ENCODE measurements at places on chromosomes 3 and 15.

DNA sequence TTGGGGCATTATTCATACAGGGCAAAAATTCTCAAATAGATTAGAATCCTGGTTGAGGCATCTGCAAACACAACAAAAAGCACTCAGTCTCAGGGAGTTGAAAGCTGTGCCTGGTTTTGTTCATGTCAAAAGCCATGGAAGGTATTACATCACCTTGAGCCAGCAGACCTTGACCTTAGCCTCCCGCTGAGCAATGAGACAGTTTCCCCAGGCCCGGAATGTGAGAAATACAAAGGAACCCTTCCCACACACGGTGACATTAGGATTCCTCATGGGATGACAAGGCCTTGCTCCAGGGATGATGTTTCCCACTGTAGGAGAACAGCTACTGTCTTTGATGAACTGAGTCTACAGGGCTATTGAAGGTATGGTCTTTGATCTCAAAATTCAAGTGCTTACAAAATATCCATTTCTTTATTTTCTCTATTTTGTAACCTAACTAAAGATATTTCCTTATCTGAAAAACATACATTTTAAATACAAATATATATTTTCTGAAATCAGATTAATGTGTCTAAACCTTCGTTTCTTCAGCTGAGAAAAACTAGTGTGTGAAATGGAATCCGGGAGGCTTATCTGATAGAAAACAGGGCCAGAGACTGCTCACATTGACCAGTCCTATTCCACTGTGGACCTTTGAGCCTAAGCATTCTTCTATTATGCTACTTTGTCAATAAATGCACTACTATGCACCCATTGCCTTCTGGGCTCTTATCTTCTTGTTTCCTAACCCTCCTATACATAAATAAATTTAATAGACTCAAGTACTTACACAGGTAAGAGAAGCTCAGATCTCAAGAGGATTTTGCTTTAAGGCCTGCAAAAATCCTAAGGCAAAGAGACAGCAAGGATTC lies 298.2 kb downstream of the KBTBD8 start:
- no peak for DNase-seq

DNA sequence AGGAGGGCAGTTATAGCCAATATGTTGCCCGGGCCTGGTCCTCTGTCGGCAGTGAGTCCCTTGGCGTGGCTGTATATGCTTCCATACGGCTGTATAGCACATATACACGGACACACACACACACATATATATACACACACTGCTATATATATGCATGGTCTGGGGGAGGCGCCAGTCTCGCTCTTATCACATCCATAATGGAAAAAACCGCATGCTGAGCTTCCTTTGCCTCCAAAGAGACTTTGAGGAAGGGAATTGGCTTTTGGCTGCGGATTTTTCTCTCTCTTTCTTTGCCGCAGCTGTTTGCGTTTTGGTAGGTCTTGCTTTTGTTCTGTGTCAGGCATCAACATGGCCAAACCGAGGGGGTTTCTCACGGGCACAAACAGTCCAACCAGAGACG lies 11.3 kb upstream of the TMEM115 start:
- no peak for DNase-seq

DNA sequence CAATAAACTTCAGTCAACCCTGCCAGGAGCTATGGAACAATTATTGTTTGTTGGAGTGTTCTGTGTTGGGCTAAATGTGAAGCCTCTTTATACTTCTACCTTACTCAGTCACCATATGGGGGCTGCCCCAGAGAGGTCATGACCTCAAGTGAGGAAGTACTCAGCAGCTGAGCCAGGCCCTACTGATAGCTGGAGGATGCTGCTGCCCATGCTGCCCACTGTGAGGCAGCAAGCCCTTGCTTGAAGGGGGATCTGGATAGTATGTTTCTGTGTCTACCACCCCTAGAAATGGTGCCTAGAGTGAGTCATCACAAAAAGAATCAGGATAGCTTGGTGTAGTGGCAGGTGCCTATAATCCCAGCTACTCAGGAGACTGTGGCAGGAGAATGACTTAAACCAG lies 4.5 kb upstream of the RPL24 start:
- DNase-seq = no peak

DNA sequence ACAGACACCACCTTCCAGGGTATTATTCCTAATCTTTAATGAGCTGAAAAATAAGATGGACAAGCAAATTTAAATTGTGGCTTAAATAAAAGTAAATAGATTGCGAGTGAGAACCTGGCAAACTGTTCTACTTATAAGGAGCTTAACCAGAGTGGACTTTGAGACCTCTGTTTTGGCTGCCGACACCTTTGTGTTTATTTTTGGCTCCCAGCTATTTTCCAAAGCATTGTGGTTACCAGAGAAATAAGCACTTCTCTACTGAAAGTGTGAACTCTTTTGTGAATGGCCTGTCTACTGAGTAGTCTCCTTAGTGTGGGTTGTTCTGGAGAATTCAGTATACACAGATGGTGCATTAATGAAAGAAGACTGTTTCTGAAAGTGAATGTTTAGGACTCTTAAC lies 109.4 kb downstream of the ATP8B4 start:
- DNase-seq = no peak

DNA sequence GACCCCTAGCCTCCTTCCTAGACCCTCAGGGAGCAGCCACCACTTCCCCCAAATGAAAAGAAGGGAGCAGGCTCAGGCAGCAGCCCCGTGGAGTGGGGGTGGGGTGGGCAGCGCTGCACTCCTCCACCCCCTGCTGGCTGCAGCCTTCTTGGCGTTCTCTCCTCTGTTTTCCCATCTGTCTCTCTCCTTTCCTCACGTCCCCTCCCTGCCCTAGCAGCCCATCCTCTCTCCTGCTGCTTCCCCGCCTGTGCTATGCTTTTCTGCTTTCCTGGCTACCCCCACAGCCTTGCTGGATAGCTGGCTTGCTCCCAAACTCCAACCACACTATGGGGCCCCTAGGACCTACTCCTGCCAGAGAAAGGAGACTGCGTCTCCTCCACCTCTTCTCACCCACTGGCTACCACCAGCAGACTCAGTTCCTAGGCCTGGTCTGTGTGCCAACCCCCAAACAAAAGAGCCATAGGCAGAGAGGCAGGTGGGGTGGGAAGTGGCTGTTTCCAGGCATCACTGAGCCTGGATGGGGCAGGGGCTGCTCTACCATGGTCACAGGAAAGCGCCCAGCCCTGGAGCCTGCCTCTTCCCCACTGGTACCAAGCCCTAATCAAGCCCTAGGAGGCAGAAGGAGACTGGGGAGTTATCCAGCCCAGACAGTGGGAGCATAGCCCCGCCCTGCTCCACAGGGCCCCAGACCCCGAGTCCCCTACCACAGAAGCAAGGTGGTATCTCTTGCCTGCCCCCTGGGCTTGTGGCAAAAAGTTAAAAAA lies 3.4 kb upstream of the DISP2 start:
- peak; percentile 13 for DNase-seq

DNA sequence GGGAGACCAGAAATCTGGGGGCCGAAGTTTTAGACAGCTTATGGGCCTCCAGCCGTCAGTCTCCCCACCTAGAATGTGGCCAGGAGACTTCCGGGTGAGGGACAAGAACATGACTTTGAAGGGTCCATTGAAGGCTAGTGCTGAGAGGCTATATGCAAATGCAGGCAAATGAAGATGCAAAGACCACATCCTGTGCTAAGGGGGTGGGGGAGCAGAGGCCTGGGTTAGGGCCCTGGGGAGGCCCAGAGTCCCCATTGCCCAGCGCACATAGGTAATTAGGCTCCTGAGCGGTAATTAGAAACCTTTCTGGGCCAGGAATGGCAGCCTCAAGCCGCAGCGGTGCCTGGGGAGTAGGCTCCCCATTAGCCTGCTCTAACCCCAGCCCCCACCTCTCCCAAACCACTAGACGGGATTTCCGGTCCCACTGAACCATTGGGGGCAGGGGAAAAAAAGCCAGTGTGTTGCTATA lies 6.8 kb downstream of the CSK start:
- DNase-seq = no peak

- no peak for DNase-seq
These were observed 108.8 kb downstream of the PLOD2 start for GRCh38 chr3:146052056-146052790.

DNA sequence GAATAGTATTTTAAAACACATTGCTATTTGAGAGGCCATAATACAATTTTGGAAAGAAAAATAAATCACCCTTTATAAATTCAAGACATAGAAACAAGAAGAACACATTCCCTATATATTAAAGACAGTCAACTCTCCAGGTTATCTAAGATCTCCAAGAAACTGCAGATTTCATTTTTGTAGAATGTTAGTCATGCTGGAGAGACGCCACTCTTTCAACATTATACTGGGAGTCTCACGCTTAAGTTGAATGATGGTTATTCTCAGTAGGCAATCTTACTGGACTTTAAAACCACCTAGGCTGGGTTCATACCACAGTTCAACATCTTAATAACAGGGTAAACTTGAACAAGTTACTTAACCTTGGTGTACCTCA lies 3.6 kb upstream of the CHRM5 start:
- no peak for DNase-seq

DNA sequence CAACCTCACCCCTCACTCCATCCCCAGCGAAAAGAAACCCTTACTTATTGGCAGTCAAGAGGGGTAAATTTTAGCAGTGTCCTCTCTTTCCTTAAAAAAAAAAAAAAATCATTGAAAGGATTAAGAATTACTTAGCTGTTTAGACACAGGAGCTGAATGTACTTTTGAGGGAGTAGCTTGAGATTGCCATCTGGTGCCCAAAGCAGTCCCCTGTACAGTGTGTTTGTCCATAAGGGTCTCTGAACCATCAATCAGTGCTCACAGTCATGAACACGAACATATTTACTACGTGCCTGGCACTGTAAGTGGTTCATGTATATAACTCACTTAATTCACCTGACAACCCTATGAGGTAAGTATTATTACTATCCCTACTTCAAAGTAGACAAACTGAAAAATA lies 463.5 kb downstream of the RAP2B start:
- no peak for DNase-seq

DNA sequence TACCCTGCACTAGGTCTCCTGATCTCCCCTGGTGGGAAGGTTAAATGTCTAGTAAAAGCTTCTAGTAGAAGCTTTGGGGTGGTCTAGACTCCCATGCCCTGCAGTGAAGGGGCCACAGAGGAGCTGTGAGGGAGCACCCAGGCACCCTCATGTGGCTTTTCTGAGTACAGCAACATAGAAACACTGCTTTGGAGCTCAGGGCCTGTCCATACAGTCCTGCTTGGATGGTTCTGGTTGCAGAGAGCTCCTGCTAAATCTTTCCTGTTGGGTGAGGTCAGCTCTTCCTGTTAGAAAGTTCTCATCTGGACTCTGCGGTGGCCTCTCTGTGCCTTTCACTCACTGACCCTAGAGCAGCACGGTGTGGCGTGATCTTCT lies 47.8 kb downstream of the GPD1L start:
- no peak for DNase-seq

DNA sequence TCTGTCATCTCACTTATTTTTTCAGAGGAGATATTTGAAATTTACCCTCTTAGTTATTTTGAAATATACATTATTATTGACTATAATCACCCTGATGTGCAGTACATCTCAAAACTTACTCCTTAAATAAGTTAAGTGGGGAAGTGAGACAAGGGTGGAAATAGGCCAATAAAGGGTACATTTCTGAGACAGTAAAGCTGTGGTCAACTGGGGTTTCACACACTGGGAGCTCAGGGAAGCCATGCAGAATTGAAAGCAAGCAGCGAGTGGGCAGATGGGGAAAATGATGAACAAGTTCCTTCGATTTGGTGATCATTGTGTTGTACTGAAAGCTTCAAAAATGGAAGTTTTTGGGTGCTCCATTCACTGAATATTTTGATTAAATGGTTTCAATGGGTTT lies 21.6 kb upstream of the MOBP start:
- no peak for DNase-seq

DNA sequence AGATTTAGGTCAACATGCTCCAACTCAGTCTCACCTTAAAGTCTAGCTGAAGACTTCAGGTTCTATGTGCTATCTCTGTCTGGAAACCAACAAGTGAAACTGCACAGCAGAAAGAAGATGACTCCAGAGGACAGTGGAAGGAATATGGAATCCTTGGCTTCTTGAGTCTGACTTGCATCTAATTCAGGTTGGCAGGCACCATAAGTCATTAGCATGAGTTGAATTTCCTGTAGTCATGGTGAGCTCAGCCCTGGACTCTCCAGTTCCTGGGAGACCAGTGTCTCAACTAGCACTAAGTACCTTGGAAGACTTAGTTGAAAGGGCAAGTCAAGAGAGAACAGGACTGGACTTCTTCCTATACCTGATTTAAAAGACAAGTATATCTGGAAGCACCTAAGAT lies 129.7 kb downstream of the DTWD1 start:
- DNase-seq = no peak

DNA sequence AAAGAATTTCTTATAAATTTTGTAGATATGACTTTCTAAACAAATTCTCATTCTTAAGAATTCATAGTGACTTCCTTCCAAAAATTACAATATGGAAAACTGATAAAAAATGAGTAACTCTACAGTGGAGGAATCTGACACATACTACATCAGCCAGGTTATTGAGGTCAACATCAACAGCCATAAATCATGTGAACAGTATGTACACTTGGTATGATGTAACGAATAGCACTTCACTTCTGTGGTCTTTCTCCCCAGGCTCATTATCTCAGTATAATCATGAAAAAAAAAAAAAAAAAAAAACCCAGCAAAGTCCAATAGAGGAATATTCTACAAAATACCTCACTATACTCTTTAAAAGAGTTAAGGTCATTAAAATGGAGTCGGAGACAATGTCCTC lies 111.2 kb upstream of the SUCLG2 start:
- no peak for DNase-seq

DNA sequence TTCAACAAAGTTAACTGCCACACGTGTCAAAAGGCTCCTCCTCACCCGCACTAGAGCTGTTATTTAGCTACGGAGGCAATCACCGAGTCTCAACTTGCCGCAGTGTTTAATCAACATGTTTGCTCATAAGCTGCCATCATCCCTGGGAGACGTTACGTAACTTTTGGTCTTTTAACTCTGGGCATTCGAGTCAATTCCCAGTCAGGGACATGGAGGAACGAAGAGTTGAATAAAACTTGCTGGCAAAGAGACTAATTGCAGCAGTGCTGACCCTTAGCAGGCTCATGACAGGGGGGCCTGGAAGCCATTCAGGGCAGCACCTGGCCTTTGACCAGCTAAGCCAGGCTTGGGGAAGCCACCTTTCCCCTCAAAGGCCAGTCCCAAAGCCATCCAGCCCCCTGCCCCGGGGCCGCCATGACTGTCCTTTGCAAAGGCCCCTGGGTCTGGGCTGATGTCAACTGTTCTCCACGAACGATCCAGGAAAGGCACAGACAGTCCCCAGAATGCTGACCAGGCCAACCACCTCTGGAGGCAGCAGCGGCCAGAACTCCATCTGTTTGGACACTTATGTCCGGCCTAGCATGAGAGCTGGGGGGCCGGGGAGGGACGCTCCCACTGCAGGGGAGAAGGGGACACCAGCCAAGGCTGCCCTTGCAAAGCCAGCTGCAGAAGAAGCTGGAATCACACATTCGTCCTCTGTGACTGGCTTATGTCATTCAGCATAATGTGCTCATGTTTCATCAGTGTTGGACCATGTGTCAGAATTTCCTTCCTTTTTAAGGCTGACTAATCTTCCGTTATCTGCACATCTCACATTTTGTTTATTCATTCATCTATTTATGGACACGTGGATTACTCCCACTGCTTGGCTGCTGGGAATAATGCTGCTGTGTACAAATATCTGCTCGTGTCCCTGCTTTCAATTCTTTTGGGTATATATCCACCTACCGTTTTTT lies 43.7 kb downstream of the PCSK6 start:
- DNase-seq = no peak

Data from NCI-H1105 treated with DMSO at 0.1 percent for 48 hours (cell line).